ENCODE measurements at places on chromosomes 7 and 10. TPM values are rescaled to one million over a fixed set of nuclear protein-coding genes. Genes with fewer than 3 reads are reported as not detected.

OR2A5 gene
- not detected for total RNA-seq

MACROH2A2 gene
- 1.3 TPM for total RNA-seq

TMEM176B gene
- 0.29 TPM for total RNA-seq

SFXN3 gene
- total RNA-seq = 145 TPM

FASTK gene
- total RNA-seq = 103 TPM

OLAH gene
- not detected for total RNA-seq

APBB1IP gene
- total RNA-seq = 2.7 TPM

VSTM4 gene
- 1.3 TPM for total RNA-seq

CCDC172 gene
- not detected for total RNA-seq

ATP5F1C gene
- 240 TPM for total RNA-seq

ANKRD30A gene
- not detected for total RNA-seq
